ENCODE measurements at places on chromosomes 7 and 10.

DNA sequence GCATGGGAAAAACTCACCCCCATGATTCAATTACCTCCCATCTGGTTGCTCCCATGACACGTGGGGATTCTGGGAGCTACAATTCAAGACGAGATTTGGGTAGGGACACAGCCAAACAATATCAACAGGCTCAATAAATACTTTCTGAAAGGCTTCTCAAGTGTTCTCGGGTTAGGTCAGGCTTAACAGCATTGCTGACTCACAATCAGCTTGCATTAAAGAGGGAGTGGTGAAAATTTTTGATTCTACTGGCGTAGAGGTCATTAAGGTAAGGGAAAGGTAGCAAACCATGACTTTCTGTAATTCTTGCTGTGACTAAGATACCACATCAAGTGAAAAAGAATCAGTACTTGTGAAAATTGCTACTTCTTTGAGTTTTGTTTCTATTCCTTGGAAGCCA, 126.4 kb downstream of the JCAD start:
- no peak for DNase-seq

DNA sequence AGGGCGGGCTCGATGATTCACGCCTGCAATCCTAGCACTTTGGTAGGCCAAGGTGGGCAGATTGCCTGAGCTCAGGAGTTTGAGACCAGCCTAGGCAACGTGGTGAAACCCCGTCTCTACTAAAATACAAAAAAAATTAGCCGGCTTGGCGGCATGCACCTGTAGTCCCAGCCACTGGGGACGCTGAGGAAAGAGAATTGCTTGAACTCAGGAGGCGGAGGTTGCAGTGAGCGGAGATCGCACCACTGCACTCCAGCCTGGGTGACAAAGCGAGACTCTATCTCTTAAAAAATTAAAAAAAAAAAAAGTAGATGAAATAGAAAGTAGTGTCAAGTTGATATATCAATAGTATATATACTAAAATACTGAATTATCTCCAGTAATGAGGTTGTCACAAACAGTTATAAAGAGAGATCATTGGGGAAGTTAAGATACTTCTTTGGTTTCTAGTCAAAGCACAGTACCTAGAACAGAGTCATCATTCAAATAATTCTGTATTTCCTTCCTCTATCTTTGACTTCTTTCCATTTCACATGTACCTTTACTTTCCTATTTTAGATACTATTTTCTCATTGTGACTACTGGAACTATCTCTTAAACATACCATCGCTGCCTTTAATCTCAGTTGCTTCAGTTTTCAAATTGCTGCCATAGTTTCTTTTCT, 491.7 kb downstream of the GRM8 start:
- DNase-seq: no peak

DNA sequence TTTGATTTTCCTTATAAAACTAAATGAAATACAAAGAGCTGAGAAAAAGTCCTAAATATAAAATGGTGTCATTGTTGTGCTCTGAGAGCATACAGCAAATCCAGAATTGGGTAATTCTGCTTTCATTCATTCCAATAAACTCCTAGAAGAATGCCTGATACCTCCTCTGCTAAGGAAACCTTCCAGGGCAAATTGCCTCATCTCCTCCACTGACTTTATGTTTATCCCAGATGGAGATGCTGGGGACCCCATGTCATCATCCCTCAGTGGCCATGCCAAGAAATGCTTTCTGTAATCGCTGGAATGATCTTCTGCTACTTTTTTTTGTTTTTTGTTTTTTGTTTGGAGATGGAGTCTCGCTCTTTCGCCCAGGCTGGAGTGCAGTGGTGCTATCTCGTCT, 119.3 kb upstream of the PRKCQ start:
- DNase-seq: no peak

DNA sequence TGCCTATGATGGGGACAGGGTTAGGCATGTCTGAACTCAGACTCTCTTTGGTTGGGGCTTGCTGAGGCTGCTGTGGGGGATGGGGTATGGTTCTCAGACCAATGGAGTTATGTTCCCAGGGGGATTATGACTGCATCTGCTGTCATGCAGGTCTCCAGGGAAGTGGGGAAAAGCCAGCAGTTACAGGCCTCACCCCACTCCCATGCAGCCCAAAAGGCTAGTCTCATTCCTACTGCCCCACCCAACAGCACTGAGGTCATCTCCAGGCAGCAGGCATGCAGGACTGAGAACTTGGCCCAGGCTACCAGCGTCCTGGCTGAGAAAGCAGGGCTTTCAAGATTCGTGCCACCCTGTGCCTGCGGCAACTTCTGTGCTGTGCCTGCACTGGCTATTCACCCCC, 373.3 kb downstream of the HTR7 start:
- no peak for DNase-seq

GRCh38 chr7:150823484-150824126, 23.0 kb downstream of the TMEM176A start:
- DNase-seq: no peak

DNA sequence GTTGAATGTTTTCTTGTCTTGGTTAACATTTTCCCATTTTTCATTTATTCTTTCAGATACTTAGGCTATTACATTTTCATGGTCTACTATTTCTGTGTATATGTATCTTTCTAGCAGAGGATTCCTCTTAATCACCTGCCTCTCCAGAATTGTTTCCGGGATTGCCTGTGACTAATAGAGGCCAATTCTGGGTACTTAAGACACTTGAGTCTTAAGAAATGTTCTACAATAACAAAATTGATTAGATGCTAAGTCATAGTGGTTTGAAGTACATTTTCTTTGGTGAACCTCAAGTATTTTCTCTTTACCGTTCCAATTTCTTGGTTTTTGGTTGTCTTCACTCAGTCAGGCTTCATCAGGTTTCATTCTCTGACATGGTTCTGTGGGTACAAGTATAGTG, 26.4 kb downstream of the BBS9 start:
- no peak for DNase-seq

GRCh38 chr7:74612015-74612829, 45.3 kb upstream of the GTF2I start:
- DNase-seq: peak; percentile 20

- DNase-seq: no peak
These were observed 900 bp downstream of the MKLN1 start for GRCh38 chr7:131328377-131329175.

DNA sequence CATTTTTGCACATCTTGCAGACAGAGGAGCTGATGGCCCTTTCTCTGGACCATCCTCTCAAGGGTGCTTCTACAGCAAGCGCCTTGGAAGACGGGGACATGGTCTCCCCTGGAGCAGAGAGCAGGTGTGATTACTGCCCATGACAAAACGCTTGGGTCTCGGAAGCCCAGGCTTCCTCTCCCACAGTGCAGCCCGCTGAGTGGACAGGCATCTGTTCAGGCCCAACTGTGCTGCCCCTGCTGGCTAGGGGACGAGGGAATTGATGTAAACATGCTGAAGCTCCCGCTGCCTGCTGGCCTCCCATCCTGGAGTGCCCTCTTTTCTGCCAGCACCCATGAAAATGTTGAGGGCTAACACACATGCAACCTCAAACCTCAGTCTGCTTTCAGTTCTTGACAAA, 14.3 kb downstream of the IL15RA start:
- DNase-seq: no peak

DNA sequence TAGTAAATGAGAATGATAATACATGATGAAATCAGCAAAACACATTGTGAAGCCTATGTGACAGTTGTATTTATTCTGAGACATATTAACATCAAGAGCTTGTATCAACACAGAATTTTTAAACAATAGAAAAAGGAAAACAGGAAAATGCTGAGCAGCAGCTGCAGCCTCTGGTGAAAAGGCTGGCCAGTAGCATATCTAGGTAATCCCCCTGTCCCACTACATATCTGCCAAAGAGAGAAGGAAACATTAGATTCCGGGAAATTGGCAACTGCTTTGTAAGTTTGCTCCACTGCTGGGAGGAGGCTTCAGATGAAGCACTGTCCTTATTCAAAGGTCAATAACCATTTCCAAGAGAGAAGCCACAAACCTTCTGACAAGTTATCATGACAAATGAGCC, 89.4 kb downstream of the RALA start:
- DNase-seq: peak; percentile 12

DNA sequence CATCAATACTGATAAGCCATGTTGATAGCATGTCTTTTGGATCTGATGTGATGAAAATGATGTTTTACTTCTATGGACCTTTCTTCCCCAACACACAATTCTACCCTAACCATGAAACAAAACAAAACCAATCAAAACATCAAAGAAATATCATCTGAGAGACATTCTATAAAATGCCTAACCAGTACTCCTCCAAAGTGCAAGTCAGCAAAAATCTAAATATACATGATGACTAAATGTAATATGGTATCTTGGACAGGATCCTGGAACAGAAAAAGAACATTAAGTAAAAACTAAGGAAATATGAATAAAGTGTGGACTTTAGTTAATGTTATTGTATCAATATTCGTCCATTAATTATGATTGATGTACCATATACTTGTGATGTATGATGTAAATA, 625.1 kb downstream of the MAGI2 start:
- DNase-seq: no peak

DNA sequence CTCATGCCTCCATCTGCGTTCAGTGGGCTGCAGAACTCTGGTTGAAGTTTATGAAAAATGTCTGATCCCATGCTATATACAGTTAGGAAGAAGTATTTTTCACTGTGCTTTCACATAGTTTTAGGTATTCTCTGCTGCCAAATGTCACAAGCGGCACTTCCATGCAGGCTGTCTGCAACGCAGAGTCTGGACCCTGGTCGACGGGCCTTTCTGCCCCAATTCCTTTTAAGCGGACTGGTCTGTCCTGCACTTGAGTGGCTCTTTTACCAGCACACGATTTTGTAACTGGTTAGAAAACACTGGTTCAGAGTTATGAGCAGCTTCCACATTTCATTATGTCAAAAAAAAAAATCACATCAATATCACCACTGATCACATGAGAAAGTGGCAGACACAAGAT, 143.0 kb downstream of the DIP2C start:
- DNase-seq: no peak

DNA sequence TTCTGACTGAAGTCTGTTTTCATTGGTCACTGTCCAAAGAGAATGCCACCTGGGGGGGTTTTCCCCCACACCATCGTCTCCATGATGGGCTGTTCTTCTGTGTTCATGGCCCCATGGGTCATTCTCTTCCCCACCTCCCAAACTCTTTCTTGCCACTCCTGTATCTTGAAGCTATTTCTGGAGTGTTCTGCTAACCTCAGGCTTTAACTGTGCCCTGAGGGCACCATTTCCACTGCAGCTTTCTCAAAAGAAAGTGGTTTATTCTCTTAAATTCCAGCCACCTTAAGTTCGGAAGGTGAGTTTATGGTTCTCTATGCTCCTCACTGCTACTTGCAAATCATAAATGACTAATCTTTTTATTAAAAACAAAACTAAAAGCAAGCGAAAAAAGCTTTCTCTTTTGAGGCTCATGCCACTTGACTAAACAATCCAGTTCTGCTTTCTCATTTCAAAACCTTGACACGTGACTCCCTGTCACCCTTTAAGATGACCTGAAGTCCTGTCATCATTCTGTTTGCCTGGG, 7.4 kb upstream of the APBB1IP start:
- DNase-seq: no peak

GRCh38 chr7:55510621-55511020, 61.7 kb downstream of the VOPP1 start:
- no peak for DNase-seq

DNA sequence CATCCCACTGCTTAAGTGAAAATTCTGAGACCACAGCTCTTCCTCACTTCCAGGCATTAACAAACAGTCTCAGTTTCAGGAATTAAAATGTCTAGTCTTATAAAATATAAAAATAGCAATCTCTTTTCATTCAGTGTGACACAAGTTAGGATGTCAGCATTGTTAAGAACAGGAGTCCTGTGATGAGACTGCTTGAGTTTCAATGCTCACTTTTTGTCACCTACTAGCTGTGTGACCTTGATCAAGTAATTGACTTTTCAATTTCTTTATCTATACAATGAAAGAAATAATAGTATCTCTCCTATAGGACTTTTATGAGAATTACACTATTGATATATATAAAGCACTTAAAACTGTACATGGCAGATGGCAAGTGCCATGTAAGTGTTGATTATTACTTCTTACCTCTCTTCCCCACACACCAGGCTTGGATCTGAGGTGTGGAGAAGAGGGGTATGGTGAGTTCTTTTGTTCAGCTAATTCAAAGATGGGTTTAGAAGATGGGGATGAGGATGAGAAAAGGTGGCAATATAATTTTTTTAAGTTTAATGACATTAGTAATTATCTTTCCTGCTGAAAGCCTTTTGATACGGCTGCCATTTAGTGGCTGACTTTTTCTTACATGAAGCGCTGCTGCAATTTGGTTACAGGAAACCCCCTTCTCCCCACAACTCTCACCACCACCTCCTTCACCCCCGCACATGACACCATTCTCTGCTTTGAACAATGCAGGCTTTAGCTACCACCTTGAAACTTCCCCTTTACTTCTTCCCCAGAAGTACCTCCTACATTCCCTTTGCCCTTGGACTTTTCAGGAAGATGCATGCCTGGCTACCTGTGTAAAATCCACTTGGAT, 20.8 kb upstream of the HYAL4 start:
- DNase-seq: no peak

GRCh38 chr10:100873827-100874326, 38.9 kb upstream of the SLF2 start:
- DNase-seq: no peak

DNA sequence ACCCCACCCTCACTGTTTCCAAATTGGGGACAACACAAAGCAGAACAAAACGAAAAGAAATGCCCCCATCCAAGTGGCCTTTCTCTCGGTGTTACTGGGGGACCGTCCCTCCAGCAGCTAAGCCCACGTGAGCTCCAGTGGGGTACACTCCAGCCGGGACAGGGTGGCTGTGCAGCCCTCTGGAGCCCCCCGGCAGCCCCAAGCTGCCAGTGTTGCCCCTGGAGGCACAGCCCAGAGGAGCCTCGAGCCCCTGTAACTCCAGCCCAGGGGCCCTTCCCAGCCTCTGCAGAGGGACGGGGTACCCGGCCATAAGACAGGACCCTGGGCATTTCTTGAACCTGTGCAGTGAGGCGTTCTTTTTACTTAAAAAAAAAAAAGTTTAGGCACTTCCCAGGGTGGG, 124.5 kb upstream of the KCTD7 start:
- no peak for DNase-seq

DNA sequence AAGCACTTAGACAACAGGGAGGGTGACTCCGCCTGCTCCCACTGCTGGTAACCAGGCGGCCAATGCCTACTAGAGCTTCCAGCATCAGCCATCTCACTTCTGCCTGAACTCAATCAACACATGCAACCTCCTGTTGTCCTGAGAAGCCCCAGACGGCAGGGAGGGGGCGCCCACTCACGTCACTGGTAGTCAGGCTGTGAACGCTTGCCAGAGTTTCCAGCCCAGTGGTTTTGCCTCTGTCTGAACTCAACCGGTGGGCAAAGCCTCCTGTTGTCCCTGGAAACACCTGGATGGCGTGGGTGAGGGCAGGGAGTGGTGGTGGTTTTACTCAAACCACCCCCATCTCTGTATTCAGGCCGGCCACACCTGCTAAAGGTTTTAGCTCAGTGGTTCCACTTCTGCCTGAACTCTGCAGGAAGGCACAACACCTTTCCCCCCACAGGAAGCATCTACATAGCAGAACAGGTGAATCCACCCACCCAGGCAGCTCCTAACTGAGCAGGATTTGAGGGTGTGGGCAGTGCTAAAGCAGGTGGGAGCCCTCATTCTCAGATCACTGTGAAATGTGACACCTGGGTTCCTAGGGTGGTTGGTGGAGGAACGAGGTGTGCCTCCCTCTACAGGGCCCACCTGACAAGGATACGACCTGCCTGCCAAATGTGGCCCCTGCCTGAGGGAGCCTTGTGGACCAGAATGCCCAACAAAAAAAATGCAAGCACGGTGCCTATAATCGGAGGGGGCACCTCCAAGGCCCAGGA, 563.0 kb upstream of the SEMA3D start:
- no peak for DNase-seq

- DNase-seq: peak; percentile 60
These were observed 7.1 kb upstream of the AMZ1 start for GRCh38 chr7:2680792-2681490.

- DNase-seq: no peak
These were observed 119.8 kb downstream of the NKX6-2 start for GRCh38 chr10:132665946-132666704.

All from NCI-H510A treated with DMSO at 0.1 percent for 48 hours (cell line).